ENCODE measurements at places on chromosomes 2 and 18.

- no peak for DNase-seq
Measured at GRCh38 chr2:132824716-132825115, 154.7 kb upstream of the LYPD1 start.

DNA sequence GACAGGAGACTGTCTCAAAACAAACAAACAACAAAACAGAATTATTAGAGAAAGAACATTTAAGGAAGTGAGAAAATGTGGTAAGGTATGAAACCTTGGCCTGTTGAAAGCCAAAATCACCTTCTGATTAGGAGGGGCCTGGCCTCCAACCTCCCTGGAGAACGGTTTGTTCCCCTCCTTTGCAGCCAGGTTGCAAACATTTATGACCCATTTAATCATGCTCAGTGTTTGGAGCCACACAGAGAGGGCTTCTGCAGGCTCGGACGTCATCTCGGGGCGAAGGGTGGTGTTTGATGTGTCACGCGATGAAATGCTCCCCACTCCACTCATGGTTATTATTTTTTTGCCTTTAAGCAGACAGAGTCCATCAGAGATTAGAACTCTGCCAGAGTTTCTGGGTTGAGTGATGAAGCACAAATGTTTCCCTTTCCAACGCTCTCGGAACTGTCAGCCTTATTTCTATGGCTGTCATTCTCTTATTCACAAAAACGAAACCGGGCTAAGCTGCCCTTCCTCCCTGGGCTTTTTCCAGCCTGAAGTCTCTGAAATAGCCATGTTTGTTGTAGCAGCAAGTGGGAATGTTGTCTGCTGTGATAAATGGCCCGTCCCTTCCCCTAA, 33.6 kb upstream of the ROCK2 start:
- no peak for DNase-seq

- no peak for DNase-seq
Measured at GRCh38 chr2:19838616-19839015, 63.2 kb downstream of the TTC32 start.

GRCh38 chr18:62957885-62958472, 242.6 kb downstream of the PHLPP1 start:
- DNase-seq: peak; percentile 33

DNA sequence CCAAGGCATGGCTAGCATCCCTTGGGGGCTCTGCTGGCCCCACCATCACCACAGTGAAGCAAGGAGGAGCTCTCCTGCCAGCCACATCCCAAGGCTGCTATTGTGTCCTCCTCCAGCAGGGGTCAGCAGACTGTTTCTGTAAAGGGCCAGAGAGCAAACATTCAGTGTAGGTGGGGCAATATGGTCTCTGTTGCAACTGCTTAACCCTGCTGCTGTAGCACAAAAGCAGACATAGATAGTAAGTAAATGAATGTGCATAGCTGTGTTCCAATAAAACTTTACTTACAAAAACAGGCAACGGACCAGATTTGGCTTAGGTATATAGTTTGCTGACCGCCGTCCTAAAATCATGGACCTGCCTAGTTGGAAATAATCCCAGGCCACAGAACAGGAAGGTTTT, 36.4 kb upstream of the ZBTB7C start:
- DNase-seq: peak; percentile 65

- DNase-seq: no peak
Measured at GRCh38 chr2:80086831-80087230, 217.7 kb downstream of the LRRTM1 start.

- DNase-seq: no peak
Measured at GRCh38 chr2:165357758-165358157, 111.7 kb upstream of the CSRNP3 start.

DNA sequence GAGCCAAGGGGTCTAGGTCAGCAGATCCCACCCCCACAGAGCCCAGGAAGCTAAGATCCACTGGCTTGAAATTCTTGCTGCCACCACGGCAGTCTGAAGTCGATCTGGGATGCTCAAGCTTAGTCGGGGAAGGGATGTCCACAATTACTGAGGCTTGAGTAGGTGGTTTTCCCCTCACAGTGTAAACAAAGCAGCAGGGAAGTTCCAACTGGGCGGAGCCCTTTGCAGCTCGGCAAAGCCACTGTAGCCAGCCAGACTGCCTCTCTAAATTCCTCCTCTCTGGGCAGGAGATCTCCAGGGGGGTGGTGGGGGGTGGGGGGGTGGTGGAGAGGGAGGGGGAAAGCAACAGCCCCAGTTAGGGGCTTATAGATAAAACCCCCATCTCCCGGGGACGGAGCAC, 419.5 kb downstream of the NUP35 start:
- DNase-seq: no peak

DNA sequence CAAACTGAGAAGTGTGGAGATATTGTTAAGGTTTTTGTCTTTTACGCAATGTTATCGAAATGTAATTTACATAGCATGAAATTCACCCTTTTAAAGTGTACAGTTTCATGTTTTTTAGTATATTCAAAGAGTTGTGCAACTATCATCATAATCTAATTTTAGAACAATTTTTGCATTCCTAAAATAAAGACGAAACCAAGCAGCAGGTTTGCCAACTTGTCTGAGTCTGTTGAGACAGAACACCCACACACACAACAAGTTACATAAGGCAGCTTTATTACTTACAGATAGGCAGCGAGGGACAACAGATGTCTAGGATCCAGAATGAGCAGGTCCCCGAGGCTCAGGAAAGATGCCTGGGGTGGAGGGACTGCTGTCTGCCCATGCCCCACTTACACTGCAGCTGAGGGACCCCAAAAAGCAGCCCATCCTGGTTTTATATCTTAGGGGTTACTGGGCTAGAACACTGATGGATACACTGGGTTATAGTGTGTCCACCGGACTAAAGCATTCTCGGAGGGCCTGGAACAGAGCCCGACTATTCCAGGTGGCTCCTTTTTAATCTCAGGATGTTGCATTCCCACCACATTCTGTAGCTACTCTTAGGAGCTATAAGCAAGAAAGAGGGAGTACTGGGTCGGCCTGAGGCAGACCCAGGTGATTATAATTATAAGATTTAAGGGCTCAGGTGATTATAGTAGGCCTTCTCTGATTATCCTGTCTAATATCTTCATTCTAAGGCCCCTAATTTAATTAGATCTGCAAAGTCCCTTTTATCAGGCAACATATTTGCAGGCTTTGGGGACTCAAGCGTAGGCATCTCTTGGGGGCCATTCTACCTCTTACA, 150.2 kb upstream of the DOK6 start:
- DNase-seq: no peak

GRCh38 chr2:5203134-5203755, 488.9 kb upstream of the SOX11 start:
- no peak for DNase-seq

GRCh38 chr2:24912523-24912922, 7.5 kb downstream of the ADCY3 start:
- DNase-seq: no peak

- DNase-seq: no peak
Measured at GRCh38 chr2:57669570-57669969, 377.0 kb upstream of the VRK2 start.

DNA sequence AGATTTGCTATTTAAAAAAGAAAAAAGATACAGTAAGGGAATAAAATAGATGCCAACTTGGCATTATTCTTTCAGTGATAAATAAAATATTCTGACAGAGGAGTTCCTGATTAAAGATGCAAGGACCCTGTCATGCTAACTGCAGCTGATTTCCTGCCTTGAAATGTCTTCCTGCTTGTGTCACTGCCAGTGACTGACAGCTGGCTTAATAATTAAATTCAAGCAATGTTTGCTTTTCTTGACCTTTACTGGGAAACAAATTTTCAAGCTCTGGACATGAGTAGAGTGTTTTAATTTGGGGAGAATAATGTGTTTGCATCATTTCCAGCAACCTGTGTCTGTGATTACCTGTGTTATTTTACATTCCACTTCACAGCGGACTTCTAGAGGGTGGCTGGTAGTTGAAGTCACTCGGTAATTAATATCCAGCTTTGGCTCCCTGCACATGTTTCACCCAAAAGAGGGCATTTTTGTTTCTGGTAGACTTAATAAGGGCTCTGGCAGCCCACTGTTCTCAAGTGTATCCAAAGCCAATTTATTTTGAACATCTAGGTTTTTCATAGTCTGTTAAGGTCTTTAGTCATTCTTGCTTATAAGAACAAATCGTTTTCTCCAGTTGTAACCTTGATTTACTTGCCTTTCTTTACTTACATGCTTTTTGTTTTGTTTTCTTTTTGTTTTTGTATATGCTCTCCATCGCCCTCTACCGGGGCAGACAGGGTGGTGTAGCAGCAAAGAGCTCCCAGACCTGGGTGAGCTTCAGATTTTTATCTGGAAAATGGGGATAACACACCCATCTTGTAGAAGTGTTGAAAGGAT, 48.5 kb upstream of the PROKR1 start:
- peak; percentile 54 for DNase-seq

- DNase-seq: no peak
Measured at GRCh38 chr2:27007416-27008374, 25.1 kb upstream of the TMEM214 start.

DNA sequence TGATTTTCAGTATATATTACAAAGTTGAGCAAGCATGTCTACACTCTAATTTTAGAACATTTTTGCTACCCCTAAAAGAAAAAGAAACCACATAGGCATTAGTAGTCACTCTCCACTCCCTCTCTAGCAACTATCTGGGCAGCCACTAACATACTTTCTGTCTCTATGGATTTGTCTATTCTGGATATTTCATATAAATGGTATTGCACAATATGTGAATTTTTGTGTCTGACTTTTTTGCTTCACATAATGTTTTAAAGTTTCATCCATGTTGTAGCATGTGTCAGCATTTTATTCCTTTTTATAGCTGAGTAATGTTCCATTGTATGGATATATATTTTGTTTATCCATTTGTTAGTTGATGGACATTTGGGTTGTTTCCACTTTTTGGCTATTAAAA, 232.5 kb upstream of the CTAGE1 start:
- no peak for DNase-seq

DNA sequence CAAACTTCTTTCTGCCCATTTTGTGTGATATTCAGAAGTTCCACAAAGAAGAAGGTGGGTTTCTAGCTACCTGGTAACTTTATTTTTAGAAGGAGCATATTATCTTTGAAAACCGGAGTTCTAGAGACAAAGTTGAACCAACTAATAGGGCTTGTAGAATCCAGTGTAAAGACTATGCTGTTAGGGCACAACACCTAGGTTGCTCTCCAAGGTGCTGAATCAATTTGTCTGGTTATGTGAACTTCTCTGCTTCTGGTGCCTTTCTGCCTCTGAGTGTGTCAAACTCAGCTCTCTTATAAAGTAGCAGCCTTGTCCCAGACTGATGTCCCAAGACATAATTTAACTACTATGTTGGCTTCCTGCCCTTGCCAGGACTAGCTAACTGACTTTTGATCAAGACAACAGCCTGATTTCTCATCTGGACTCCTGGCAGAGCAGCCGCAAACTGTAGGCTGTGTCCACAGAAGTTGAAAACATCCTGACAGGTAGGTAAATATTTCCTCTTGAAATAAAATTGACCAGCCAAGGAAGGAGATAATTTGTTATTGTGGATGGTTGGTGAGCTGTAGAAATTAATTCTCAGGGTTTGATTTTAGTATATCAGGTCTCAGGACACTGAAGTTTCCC, 119.4 kb downstream of the CYRIA start:
- peak; percentile 3 for DNase-seq

DNA sequence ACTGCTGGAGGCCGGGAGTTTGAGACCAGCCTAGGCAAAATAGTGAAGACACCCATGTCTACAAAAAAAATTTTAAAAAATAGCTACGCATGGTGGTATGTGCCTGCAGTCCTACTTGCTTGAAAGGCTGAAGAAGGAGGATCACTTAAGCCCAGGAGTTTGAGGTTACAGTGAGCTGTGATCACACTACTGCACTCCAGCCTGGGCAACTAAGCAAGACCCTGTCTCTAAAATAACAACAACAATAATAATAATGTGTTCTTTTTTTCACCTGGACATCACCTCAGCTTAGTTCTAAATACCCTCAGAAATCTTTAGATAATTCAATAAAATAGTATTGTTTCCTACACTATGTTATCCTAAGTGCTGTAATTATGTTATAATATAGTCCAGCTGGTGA, 397.1 kb upstream of the ZNF804A start:
- no peak for DNase-seq

- DNase-seq: no peak
Measured at GRCh38 chr2:151767536-151767935, 33.3 kb upstream of the NEB start.

DNA sequence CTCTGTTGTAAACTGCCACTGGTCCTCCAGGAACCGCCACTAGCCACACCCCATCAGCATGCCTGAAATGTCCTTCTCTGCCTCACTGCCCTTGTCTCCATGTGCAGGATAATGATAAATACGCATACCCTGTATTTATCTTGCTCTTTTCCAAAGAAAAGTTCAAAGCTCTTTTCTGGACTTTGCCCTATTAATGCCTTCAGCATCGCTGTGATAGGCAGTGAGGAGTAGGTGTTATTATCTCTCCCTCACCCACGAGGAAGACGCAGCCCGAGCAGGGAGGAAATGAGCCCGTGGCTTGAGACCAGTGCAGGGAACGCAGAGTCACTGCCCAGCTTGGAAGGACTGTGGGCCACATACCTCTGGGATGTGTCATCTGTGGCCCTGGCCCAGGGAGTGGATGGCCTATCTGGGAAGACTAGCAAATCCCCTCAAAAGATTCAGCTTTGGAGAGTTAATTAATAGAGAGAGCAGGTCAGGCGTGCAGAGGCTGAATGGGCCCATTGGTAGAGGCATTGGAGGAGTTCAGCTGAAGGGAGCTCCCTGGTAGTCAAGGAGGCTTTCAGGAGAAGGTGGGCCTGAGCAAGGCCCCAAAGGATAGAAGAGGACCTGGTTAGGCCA, 39.5 kb upstream of the MCFD2 start:
- no peak for DNase-seq

GRCh38 chr18:75173125-75173432, 35.9 kb downstream of the PTGR3 start:
- no peak for DNase-seq

GRCh38 chr2:28950941-28951630, 30.0 kb upstream of the TOGARAM2 start:
- DNase-seq: no peak

DNA sequence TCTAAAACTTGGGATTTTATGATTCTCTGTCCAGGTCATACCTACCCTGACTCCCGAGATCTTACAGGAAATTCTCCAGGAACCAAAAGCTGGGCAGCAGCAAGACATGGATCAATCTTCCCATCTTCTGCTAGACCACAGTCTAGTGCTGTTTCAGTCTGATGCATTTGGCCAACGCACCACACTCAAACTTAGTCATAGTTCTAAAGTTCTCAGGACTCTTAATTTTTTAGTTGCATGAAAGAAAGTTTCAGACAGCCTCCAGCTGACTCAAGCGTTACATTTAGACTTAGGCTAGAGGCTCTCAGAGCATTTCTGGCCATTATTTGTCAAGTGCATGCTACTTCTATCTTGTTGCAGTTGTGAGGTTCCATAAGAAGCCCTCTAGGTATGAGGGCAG, 230.1 kb upstream of the CCDC150 start:
- DNase-seq: no peak
